Mucosa of gallbladder (tissue), 1 donor: ENCODE measurements at places on chromosomes 16 and 17. TPM values are rescaled to one million over a fixed set of nuclear protein-coding genes. Genes with fewer than 3 reads are reported as not detected.

GRCh38 chr16:79283578-79283977 is 317.0 kb downstream of the MAF start:
- DNase-seq, result no peak

- peak; percentile 90 for DNase-seq
Observed at GRCh38 chr16:28538733-28539596, at the start of gene NUPR1. Gene NUPR1 (minus strand): TSS chr16:28538974. CDS start chr16:28538907, 67 bp downstream.

DNA sequence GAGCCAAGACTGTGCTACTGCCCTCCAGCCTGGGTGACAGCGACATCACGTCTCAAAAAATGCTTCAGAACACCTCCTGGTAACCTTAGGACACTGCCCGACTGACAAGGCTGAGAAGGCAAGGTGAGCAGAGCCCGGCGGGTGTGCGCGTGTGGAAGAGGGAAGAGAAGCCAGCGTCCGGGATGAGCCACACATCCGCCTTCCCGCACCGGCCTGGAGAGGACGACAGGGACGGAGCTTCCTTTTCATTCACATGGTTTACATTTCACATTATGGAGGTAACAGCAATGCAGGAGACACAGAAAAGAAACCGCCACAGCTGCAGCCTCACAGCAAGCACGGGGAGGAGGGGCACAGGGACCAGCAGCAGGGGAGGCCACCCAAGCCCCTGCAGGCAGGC is 16.5 kb downstream of the HAGH start:
- DNase-seq, result no peak

DNA sequence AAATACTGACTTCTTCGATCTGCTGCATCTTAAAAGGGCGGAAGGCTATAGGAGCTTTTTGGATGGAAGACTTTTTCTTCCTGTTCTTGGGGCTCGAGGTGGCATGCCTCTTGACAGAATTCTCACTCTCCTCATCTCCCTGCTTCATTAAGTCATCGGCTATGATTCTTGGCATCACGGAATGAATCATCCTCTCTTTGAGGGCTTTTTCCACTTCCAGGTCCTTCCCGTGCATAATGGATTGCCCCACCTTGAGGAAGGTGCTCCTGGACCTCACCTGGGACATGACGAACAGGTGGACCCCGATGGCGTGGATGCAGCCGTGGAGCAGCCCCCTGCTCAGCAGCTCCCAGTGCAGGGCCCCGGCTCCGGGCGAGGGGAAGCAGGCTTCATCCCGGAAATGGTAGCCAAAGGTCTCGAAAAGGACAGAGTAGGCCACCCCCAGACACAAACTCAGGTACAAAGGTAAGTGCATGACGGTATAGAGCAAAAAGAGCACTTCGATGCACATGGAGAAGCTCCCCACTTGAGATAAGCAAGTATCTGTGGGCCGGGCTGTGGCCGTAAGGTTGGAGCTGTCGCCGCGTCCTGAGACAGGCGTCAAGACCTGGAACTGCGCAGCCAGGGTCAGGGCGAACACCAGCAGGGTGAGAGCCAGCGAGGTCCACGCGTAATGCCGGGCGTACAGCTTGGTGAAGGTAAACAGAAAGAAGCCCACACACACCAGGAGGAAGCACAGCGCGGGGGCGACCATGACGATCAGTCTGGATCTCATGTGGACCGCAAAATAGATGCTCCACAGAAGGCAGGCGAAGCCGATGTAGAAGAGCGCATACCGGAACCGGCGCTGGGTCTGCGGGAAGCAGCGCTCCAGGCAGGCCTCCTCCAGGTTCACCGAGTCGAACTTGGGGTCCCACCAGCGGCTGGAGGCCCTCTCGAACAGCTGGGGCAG is 1.7 kb downstream of the ADCY9 start:
- DNase-seq, result no peak

ADAM11 gene
- total RNA-seq, result 2.8 TPM

KRT16 gene
- total RNA-seq, result not detected

WDR81 gene
- total RNA-seq, result 30.3 TPM
